ENCODE measurements at places on chromosomes 11 and 22.
A peak's percentile ranks its signal among the peaks of the same experiment; 100 is the strongest.

DNA sequence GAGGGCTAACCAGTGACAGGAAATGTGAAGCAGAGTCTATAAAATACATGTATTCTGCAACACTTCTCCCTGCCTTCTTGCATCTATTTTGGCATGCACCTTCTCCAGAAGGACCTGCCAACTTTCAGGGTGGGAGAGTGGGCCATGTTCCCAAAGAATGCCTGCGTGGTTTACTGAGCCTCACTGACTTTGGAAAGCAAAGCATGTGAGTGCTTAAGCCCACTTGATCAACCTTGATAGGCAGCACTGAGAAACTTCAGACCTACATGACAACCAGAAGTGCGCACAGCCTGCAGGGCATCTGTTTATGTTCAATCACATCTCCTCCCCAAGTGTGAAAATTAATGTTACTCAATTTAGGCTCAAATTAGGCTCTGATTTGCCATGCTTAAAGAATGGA, 69.2 kb downstream of the AMOTL1 start:
- DNase-seq = no peak

DNA sequence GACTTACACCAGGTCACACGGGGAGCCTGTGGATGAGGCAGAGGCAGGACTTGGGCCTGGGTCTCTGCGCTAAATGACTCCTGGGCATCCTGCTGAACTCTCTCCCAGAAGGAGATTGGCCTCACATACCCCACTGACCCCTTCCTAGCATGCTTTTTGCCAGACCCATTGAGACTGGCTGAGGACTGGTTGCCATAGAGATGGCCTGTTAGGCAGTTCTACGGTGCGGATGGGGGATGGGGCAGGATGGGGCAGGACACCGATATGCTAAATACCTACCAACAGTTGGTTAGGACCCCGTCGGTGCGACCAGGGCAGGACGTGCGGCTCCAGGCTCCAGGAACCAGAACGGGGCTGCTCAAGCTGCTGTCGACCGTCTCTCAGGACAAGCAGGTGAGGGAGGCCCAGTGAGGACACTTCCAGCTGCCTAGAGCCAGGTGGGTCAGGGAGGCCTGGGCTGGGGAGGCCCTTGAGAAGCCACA, at the start of gene TSGA10IP:
Gene TSGA10IP, plus strand, starts transcription at position 51 of the 482 bp plus-strand sequence. Its CDS starts 196 bp downstream, at position 247.
- DNase-seq = no peak

GRCh38 chr11:67437082-67437808, at the start of gene PTPRCAP:
Gene PTPRCAP, minus strand, starts transcription at chr11:67437682. Its CDS starts 63 bp downstream, at chr11:67437619.
- peak; percentile 18 for DNase-seq

- peak; percentile 53 for DNase-seq
These were observed 143.2 kb upstream of the GRIA4 start for GRCh38 chr11:105466582-105467228.

DNA sequence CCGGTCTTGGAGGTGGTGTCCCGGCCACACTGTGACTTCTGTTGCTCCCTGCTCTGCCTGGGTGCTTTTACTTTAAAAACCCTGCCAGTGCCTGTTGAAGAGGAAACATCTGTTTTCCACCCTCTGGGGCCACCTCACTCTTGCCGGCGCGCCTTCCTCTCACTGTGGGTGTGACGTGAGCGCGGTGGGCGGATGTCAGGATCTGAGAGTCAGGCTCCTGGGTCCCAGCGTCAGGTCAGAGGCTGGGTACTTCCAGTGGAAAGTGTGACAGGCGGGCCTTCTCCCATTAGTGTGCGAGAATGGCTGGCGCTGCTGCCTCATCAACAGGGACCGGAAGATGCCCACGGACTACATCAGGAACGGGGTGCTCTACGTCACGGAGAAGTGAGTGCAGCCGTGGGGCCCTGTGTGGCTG, 54.2 kb downstream of the GRAMD4 start:
- DNase-seq = peak; percentile 12

- no peak for DNase-seq
These were observed 6.6 kb upstream of the APOL6 start for GRCh38 chr22:35641494-35642120.

DNA sequence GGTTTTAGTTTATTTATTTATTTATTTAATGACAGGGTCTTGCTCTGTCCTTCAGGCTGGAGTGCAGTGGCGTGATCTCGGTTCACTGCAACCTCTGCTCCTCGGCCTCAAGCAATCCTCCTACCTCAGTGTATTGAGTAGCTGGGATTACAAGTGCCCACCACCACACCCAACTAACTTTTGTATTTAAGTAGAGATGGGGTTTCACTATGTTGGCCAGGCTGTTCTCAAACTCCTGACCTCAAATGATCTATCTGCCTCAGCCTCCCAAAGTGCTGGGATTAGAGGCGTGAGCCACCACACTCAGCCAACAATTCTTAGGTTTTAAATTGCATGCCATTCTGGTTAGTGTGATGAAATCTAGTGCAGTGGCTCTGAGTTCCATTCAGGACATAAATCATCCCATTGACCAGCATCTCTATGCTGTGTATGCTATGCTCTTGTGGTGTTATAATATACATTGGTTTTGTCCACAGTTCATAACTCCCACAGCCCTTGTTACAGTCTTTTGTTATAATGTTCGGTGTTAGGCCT, 28.5 kb downstream of the ZNF280B start:
- peak; percentile 13 for DNase-seq

- peak; percentile 88 for DNase-seq
These were observed 5.2 kb upstream of the RAB3IL1 start for GRCh38 chr11:61922539-61922938.

GRCh38 chr11:126830216-126830806, 170.3 kb downstream of the KIRREL3 start:
- no peak for DNase-seq

GRCh38 chr11:74282914-74283371, 28.5 kb downstream of the P4HA3 start:
- peak; percentile 68 for DNase-seq

DNA sequence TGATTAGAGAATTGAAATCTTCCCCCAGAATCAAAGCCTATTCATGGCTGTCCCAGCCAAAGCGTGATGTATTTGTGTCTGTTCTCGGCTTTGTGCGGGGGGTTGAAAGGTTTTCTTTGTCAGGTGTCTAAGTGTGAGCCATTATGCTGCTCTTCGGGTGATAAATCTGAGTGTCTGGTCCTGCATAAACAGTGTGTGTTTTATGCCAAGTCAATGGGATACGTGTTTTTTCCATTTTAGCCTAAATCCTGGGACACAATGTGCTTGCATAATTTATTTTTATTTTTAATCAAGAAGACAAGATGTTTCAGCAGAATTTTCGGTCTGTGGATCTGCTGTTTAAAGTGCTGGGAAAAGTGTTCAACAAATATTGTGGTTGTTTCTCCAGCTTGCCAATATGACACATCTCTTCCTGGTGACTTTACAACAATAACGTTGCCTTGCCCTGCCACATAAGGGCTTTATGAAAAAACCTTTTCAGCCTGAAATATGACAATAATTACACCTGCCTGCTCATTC, 267.8 kb downstream of the TBC1D22A start:
- DNase-seq = peak; percentile 27

DNA sequence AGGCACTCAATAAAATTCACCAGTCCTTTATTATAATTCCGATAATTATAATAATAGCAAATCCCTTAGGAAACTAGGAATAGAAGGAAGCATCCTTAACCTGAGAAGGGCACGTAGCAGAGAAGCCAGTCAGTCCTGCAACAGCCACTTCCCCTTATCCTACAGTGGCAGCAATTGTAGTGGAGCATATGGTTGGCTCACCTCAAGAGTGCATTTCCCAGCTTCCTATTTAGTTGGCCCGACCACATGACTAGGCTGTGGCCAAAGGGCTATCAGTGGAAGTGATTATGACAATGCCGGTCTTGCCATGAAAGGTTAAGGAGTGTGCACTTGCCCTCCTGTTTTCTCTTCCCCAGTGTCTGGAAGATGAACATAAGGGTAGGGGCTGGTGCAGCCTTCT, 27.0 kb downstream of the TESMIN start:
- DNase-seq = no peak

GRCh38 chr22:38755911-38756532, at the start of gene SUN2:
Gene SUN2, minus strand, starts transcription at chr22:38755998. Its CDS starts 3,370 bp downstream, at chr22:38752628.
- peak; percentile 83 for DNase-seq

DNA sequence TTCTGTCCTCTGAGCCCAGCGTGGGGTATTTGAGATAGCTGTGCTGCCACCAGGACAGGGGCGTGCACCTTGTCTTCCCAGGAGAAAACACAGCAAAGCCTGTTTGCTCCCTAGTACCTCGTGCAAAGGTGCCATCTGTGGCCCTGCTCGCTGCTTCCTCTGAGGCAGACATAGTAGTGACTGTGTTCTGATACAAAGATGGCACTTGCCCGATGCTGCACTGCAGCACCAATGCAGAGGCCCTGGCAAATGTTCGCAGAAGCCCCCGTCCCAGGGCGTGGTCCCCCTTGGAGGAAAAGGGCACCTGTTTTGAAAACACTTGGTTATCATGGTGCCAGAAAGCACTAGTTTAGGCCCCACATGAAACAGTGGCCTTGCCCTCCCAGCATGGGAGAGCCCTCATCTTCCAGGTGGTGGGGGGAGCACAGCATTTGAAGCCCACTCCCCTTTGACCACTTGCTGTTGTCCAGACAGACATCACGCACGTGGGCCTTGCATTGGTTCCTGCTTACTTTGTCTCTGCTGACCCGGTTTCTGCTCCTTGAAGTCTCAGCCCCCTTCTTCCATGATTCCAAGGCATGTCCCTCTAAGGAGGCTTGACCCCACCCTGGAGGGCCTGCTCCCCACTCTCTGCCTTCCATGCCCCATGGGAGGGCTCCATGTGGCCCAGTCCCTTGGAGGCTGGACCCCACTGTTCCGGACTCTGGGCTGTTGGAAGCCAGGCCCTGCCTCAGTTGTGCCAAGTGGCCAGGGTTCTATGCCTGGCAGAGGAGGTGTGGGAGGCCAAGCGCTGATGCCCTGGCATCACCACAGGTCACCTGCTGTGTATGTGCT, 109.4 kb downstream of the KCNQ1OT1 start:
- DNase-seq = no peak

DNA sequence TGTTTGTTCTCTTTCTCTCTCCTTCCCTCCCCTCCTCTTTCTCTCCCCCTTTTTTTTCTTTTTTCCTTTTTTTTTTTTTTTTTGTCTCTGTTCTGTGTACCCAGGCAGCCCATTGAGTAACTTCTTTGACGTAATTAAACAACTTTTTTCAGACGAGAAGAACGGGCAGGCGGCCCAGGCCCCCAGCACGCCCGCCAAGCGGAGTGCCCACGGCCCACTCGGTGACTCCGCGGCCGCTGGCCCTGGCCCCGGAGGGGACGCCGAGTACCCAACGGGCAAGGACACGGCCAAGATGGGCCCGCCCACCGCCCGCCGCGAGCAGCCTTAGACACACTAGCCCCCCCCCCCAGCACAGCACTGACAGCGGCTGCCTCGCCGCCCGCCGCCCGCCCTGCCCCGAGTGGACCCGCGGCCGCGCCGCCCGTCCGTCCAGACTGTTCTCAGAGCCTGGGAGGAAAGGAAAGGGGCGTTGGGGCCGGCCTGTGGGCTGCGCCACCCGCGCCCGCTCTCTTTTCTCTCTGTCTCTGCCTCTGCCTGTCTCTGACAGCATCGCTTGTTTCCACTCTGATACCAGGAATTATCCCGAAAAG, 26.1 kb downstream of the MOB2 start:
- DNase-seq = no peak

- no peak for DNase-seq
These were observed 66.8 kb downstream of the CYB5R2 start for GRCh38 chr11:7606496-7606895.

DNA sequence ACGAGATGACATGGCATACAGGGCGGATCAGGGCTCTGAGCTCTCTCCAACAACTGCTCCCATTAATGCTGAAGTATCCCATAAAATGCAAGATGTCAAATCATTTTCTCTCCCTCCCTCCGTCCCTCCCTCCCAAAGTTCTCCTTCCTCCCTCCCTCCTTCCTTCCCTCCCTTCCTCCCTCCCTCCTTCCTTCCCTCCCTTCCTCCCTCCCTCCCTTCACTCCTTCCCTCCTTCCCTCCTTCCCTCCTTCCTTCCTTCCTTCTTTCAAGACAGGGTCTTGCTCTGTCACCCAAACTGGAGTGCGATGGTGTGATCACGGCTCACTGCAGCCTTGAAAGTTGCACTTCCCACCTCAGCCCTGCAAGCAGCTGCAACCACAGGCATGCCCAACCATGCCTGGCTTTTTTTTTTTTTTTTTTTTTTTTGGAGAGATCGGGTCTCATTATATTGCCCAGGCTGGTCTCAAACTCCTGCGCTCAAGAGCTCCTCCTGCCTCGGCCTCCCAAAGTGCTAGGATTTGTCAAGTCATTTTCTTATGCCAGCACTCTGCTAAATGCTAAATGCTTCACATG, 38.2 kb downstream of the TXN2 start:
- peak; percentile 67 for DNase-seq

DNA sequence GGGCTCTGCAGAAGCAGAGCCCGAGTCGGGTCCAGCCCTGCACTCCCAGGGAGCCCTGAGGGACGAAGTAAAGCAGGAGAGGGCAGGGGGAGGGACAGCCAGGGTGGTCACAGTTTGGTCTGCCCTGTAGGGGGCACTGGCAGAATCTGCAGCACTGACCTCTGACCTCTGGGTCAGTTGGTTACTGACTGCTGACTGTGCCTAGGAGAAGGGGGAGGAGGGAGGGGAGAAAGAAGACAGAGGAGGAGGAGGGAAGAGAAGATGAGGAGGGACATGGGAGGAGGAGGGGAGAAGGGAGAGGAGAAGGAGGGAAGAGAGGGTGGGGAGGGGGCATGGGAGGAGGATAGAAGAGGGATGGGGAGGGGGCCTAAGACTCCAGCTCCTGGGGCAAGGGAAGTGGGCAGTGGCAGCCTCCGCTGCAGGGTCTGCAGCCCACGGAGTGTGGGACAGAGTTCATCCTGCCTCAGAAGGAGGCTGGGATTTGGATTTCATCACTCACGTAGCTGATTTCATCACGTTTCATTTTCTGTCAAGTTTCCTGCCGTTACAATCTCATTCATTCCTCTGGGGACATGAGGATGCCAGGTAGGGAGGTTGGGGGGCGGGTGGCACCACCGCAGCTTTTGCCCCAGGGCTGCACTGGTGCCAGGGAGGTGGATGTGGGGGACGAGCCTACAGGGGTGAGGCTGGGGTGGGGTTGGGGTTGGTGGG, 55.2 kb downstream of the FLRT1 start:
- DNase-seq = peak; percentile 39

DNA sequence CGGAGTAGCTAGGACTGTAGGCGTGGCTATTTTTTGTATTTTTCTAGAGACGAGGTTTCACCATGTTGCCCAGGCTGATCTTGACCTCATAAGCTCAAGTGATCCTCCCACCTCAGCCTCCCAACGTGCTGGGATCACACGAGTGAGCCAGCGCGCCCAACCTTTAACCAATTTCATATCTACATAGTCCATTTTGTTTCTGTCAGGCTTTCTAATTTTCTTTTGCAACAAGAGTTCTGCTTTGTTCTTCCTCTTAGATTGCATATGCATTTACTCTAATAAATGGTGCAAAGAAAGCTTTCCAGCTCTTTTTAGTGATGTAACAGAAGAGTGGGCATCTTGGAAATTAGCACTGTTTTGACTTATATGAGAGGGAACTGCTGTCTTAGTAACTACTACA, 13.3 kb downstream of the RTN3 start:
- no peak for DNase-seq
